CD4-positive, alpha-beta T cell treated with Interleukin-15 for 4 hours (primary cell): ENCODE measurements at places on chromosomes 3 and 15.

DNA sequence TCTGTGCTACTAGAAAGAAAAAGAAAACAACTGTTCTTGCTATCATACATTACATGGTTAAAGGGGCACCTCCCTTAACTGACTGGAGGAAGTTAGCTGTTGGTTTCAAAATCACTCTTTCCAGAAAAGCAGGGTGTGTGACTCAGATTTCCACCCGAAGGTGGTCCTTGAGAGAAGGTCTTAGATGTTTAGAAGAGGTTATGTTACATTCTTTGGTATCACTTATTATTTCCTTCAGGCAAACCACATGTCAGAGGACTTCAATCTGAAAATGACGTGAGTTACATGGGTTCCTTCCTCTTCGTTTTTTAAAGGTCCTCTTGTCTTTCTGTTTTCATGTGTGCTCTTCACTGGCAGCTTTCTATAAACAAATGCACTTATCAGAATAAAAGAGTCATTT, 307.9 kb upstream of the CBLB start:
- DNase-seq, result peak; percentile 84

- no peak for DNase-seq
These were observed 908.1 kb downstream of the DIPK2A start for GRCh38 chr3:144879701-144880100.

DNA sequence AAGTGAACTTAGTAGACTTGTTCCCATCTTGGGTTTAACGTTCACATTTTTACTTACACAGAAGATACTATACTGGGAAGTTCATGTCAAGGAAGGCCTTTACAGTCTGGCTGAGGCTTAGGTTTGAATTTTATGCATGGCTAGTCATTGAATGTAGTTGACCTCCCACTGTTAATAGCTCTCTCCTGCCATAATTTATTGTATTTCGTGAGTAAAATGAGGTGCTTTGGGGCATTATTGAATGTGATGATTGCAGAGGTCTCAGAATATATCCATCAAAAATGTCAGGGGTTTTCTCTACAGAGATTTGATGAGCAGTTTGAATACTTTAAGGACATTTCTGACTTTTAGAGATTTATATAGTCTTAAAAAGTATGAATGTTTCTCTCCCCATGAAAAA, 356.6 kb upstream of the GRM7 start:
- DNase-seq, result no peak

- DNase-seq, result no peak
These were observed 218.2 kb downstream of the VGLL3 start for GRCh38 chr3:86772699-86773098.

DNA sequence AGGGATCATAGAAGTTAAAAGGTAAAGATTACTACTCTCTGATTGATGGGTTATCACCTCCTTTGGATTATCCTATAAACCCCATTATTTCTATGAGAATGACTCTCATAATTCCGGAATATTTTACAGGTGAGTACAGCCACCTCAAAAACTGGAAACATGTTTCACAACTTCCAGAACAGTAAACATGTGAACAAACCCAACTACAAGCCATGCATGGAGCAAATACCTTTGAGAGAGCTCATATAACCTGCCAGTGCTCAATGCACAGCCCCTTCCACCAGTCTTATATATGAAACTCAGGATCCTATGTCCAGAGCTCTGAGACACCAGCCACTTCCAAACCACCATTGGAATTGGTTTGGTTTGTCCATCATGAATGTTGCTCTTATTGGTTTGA, 208.0 kb downstream of the MECOM start:
- DNase-seq, result no peak

GRCh38 chr15:90421527-90421926, 33.5 kb downstream of the IQGAP1 start:
- no peak for DNase-seq

DNA sequence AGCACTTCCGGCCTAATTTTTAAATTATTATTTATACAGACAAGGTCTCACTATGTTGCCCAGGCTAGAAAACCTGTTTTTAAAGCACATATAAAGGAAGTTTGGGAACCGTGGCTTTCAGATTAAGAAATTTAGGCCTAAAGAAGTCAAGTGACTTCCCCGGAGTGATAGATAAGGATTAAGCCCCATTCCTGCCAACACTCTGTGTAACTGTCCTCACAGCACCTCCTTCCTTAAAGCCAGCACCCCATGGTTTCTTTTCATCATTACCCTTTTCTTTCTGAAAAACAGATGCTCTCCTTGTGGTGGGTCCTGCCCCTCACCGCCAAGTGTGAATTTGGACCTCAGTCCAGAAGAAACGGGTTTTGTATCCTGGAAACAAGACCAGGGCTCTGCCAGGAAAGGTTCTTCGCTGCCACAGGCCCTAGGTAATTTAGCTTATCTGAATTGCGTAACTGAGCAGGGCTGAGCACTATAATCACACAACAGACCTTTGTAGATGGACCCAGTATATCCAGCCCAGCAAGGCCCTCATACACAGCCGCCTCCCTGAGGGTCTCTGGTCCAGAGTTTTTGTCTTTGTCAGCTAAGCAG, 231.3 kb downstream of the PLCL2 start:
- DNase-seq, result no peak

- no peak for DNase-seq
These were observed 28.7 kb downstream of the WWTR1 start for GRCh38 chr3:149628957-149629670.

DNA sequence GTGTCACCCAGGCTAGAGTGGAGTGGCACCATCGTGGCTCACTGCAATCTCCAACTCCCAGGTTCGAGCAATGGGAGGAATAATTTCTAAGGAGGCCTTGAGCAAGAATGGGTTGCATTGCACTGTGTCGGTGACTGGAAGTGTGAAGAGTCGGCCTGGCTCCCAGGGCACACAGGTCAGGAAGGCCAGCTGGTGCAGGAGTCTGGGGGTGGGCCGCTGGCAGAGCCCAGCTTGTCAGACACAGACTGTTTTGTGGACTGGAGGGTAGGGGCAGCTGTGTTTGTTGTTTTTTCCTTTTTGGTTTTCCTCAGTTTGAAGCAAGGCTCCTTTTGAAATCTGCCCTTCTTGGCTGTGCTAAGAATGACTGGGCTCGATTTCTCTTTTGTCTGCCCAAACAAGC, 66.2 kb downstream of the ITGA11 start:
- DNase-seq, result no peak

- DNase-seq, result no peak
These were observed 56.5 kb downstream of the SUMF1 start for GRCh38 chr3:4410606-4411005.

DNA sequence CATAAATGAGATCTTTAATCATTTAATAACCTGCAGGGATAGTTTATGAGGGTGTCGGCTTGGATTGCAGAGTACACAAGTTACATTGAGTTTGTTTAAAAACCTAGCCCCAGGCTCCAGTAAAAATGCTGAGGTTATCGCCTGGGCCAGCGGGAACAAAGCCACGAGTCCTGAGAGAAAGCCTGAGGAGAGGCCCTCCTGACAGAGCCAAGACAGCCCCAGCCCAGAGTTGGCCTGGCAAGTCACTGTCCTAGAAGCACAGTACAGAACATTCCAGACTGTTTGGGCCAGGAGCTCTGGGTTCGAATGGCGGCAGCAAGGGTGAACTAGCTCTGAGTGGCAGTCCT, 32.4 kb downstream of the SEC61A1 start:
- no peak for DNase-seq

GRCh38 chr15:33377204-33377603, 66.4 kb downstream of the RYR3 start:
- DNase-seq, result no peak

DNA sequence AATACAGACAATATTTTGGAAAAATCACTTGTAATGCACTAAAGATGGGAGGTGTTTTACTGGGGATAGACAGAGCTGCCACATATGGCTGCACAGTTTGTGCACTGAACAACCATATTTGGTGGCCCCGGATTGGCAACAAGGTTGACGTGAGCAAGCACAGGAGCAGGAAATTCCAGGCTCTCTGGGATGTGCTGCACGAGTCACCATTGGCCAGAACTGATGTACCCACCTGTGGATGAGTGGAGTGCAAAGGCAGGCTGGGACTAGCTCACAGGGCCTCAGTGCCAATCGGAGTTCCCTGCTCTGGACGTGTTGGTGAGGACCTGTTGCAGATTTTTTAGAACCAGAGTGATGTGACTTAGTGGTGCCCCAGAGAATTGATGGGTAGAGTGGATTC, 42.0 kb upstream of the SCAANT1 start:
- no peak for DNase-seq

DNA sequence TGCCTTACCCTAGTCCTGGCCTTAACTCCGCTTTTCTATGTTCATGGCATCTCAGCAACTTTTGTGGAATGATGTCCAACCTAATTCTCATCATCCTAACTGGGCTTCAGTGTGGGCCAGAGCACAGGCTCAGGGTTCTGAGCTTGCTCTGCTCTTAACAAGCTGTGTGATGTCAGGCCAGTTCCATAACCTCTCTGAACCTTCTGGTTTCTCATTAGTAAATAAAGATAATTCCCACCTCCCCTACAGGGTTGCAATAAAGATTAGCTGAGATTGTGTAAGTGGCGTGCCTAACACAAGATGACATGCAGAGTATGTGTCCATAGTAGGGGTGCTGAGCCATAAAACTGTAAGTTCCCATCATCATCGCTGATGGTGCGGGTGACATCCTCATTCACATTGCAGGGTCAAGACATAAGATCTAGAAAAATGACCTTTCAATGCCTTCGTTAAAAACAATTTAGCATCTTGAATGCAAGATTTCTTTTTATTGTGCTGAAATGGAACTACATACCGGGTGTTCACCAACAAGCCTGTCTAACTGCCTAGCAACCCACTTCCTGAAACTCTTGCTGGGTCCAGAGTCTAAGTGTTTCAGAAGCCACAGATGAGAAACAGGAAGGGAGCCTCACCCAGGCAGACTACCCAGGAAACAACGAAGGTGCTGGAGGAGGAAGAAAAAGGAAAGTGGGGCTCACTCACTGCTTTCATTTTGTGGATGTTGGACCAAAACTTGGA, 36.2 kb downstream of the CDCP1 start:
- DNase-seq, result peak; percentile 53

DNA sequence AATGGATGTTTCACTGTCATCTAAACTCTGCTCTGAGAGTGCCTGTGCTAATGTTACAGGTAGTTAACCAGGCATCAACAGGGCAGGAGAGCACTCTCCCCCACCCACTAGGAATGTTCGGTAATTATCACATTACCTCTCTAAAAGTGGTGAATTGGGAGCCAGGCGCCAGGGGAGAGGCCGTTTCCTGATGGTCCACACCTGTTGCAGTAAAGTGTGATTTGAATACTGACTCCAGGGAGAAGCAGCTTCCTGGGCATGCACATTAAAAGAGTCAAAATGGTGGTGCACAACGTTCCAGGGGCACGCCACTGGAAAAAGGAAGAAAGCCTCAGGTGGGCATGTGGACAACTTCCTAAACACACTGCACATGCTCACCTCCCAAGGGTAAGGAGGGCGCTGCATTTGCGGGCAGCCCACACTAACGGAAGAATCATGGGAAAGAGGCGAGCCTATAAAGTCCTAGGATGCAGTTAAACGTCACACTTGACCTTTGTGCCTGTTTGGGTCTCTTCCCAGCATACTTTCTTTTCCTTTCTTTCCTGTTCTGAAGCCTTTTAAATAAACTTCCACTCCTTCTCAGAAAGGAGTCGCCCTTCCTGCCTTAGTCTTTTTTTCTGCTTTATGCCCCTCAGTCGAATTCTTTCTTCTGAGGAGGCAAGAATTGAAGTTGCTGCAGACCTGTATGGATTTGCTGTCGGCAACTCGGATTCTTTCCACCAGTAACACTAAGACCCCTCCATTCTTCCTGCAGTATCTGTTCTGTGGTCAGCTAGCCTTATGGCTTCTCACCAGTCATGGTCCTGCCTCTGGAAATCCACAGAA, 28.9 kb upstream of the GPD1L start:
- DNase-seq, result no peak

DNA sequence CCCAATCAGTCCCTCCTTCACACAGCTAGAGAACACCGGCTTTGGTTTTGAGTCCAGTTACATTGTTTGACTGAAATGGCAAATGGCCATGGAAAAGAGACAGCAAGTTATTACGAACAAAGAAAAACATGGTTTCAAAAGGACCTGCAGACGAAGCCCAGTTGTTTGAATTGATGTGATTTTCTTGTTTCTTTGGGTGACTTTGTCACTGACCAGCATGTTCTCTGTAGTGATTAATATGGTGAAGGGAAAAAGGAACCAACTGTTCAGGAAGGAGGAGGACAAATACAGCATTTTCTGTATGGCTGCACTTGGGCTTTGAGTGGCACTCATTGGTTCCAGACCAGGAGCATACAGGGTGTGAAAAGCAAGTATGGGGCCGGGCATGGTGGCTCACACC, 217.4 kb upstream of the TPM1 start:
- no peak for DNase-seq

DNA sequence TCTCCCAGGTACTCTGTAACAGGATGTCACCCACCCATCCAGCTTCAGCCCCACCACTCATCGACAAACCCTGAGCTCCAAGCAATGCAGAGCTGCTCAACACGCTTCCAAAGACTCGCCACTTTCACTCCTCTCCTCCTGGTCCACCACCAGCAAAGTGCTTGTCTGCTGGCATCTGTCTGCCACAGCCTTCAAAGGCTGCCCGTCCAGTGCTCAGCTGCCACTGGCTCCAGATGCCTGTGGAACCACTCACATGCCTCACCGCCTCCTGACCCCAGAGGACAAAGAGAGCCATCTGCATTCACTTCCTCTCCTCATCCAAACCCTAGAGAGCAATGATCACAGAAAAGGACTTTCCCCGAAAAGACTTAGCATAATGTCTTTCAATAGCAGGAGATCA, 109.5 kb upstream of the OCA2 start:
- no peak for DNase-seq

DNA sequence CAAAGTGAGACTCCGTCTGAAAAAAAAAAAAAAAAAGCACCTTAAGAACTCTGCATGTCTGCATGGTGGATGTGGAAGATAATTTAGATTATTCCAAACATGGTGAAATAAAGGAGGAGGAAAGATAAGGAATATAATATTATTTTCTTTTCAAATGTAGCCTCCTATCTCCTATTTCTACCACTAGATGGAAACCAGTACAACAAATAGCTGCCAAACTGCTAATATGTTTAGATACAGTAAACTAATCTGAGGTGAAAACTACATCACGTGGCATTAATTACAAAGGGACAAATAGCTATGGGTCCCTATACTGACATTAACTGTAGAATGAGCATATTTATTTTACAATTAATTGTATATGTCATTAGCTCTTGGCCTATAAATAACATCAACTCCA, 197.8 kb downstream of the TBC1D5 start:
- DNase-seq, result no peak

- no peak for DNase-seq
These were observed 60.8 kb upstream of the UMPS start for GRCh38 chr3:124669470-124669869.

GRCh38 chr3:27252646-27253045, 116.5 kb downstream of the NEK10 start:
- no peak for DNase-seq

- DNase-seq, result no peak
These were observed 26.9 kb downstream of the PRR20G start for GRCh38 chr3:127260826-127261555.

GRCh38 chr3:50125541-50126286, 29.4 kb upstream of the SEMA3F start:
- DNase-seq, result no peak

DNA sequence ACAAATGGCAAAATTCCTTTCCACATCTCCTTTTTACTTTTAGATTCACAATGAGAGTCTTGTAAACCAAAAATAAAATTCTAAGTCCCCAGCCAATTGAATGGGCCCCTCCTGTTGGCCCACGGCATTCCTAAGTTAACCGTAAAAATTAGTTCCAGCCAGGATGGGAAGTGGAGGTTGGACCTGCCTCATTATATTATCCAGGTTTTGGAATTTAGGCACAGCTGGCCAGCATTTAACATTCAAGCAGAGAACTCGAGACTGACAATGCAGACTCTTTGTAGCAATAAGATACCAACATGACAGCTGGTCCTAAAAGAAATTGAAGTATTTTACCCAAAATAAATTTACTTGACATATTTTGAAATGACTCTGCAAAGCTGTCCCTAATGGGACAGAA, 321.0 kb upstream of the NAALADL2 start:
- DNase-seq, result no peak
